Activated naive CD4-positive, alpha-beta T cell treated with anti-CD3 and anti-CD28 coated beads for 36 hours (primary cell): ENCODE measurements at places on chromosomes 2 and 18.

- DNase-seq = no peak
Observed at GRCh38 chr2:105308382-105309146, 21.0 kb downstream of the TGFBRAP1 start.

- DNase-seq = no peak
Observed at GRCh38 chr2:228131833-228132232, 49.7 kb downstream of the SPHKAP start.

GRCh38 chr2:138846216-138846821 lies 66.1 kb upstream of the NXPH2 start:
- DNase-seq = no peak

- DNase-seq = no peak
Observed at GRCh38 chr2:214130114-214130513, 280.7 kb upstream of the VWC2L start.

DNA sequence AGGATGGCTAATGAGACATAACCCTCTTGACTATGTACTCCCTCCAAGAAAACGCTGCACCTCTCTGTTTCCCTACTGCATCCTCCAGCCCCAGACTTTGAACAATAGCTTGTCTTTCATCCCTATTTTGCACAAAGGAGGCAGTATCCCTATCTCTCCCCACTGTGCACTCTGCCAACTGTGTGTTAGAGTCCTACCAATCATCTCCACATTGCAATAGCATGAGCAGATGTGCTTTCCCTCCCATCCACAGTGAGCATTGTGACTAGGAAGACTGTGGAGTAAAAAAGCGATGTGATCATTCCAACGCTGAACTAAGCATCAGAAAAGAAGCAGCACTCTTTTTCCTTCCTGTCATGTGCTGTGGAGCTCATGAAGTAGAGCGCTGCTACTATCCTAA lies 206.3 kb upstream of the GULP1 start:
- no peak for DNase-seq

GRCh38 chr18:59633961-59634485 lies 63.2 kb downstream of the CCBE1 start:
- no peak for DNase-seq

DNA sequence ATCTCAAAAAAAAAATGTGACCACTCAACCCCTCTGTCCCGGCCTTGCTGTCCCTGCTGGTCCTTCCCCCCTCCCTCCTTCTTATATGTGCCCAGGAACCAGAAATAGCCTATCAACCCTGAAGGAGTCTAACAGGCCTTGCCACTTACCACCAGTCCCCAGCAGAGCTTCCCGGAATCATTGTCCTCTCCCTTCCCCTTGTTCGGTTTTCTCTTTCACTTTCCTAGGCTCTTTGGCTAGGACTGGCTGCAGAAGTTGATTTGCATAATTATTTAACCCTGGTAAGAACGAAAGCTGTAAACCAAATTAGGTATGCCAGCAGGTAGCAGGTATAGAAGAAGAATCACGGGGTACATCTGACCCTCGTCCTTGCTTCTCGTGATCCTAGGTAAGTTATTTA lies 72.6 kb upstream of the ZNF532 start:
- no peak for DNase-seq

DNA sequence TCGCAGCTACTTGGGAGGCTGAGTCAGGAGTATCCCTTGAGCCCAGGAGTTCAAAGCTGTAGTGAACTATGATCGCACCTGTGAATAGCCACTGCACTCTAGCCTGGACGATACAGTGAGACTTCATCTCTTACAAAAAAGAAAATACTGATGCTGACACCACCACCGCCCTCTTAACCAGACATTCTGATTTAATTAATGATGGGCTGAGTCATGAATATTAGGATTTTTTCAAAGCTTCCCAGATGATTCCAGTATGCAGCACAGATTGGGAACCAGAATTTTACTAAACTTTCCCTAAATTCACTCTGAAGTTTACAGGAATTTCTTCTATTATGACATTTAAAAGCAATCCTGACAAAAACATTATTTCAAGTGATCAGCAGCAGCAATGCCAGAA lies 130.1 kb downstream of the ERBB4 start:
- no peak for DNase-seq

DNA sequence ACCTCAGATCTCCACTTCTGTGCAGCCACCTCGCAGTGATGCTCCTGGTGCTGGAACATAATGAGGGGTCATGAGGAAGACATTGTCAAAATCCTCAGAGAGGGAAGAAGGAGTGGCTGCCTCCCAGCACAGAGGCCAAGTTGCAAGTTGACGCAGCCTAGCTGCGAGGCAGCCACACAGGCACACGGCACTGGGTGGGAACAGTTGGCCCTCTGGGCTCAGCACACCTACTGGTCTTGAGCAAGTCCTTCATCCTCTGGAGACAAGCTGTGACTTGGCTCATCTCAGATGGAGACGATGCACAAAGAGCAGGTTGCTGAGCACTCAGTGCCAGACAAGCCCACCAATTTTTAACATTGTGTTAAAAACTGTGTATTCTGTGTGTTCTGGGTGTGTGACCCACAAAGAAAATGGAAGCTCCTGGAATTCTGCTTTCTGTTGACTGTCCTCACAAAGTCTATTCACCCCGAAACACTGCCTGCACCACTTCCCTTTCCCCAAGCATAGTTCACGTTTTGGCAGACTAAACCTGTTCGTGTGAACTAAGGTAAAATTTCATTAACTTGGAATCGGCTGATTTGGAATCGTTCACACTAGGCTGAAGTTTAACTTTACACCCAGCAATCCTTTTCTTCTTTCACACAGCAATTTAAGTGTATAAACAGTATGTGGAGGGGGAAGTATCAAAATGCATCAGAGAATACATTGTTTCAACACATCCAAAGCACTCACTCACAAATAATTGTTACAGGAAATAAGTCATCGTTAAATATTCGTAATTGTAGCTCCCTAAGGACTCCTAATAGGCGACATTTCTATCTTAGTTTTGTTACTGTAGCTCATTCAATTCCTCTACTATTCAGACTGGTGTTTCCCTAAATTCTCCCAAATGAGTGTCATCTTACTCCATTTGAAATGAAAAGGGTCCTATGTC lies 266.6 kb upstream of the ID2 start:
- no peak for DNase-seq

GRCh38 chr2:38146275-38146906 lies 70.4 kb upstream of the CYP1B1 start:
- DNase-seq = peak; percentile 7

DNA sequence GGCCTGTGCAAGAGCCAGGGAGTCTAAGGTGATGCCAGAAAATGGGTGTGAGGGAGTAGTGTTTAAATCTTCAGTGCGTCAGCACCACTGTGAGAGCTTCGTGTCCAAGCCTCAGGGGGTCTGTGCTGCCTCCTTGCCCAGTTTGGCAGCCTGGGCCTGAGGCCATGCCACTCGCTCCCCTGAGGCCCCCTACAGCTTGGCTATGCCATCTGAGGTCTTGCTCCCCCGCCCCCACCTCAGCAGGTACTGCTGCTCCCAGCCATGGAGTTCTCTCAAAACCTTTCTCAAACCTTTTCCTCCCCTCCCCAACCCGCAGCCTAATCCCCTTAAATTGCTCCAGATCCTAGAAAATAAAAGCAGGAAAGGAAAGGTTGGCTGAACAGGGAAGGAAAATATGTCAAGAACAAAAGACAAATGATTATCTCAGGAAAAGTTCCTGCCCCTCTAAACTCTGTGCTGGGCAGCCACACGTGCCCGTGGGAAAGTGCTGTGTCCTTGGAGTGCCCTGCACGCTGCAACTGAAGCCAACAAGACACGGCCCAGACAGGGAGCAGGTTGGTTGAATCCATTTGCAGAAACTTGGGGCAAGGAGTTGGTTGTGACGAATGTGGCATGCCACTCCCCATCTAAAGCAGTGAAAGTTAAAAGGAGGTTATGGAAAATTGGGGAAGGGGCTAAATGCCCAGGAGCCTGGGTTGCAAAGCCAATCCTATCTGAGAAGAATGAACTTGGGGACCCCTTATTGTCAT lies 61.2 kb downstream of the ATOH8 start:
- DNase-seq = no peak

DNA sequence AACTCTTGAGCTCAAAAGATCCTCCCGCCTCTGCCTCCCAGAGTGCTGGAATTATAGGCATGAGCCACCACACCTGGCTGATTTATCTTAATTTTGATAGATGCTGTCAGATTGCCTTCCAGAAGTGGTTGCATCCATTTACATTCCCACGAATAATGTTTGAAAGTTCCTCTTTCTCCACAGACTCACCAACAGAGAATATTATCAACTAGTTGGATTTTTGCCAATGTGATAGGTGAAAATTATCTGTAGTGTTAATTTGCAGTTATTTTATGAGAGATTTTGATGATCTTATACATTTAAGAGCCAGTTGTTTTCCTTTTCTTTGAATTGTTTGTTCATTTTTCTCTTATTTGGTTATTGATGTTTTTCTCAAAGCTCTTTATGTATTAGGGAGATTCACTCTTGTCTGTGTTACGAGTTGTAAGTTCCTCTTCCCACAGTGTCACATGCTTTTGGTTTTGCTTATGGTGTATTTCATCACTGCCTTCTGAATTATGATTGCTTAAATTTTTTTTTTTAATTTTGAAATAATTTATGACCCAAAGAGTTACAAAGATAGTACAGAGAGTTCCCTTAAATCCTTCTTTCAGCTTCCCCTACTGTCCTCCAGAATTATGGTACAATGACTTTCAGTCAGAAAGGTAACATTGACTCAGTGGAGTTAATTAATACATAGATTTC lies 20.7 kb upstream of the NT5DC4 start:
- DNase-seq = no peak

GRCh38 chr2:186069676-186070075 lies 331.1 kb downstream of the FSIP2 start:
- no peak for DNase-seq

DNA sequence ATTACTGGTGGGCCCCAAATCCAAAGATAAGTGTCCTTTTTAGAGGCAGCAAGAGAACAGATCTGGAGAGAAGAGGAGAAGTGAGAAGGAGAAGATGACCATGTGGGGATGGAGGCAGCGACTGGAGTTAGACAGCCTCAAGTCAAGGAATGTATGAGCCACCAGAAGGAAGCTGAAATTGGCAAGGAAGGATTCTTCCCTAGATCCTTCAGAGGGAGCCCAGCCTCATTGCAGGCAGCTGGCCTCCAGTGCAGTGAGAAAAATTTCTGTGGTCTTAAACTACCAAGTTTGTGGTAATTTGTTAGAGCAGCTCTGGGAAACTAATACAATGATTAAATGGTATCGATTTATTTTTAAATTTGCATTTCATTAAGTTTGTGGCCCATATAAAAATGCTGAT lies 167.9 kb downstream of the NCKAP5 start:
- no peak for DNase-seq

DNA sequence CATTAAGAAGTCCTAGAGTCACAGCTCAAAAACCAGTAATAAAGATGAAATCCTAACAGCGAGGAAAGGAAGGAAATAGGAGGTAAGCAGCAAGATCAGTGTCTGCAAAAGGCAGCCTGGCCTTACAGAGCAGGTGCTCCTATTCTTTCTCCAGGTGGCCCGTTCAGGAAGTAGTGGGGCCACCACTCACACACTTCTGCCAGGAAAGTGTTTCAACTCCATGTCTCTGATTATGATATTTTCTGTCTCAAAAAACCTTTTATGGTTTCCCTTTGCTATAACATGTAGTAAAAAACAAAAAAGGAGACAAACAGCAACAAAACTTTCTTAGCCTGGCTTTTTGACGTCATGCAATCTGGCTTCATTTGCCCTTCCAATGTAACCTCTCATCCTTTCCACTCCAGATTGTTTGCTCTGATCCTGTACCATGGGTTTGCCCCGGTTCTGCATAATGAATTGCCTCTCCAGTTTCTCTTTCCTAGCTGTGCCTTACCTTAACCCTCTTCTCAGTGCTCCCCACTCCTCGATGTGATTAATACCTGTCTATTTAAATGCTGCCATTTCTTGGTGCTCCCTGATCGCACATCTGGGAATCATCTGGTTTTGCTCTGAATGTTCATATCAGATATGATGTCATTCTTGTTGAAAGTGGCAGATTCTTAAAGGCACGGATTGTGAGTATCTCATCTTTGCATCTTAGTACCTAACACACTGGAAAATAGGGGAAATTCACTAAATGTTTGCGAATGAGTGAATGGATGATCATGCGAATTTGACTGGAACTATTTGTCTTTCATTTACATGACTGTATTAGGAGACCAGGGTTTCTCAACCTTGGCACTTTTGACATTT lies 50.6 kb upstream of the PTPRM start:
- DNase-seq = no peak

- no peak for DNase-seq
Observed at GRCh38 chr2:79860228-79861058, 347.6 kb downstream of the CTNNA2 start.

DNA sequence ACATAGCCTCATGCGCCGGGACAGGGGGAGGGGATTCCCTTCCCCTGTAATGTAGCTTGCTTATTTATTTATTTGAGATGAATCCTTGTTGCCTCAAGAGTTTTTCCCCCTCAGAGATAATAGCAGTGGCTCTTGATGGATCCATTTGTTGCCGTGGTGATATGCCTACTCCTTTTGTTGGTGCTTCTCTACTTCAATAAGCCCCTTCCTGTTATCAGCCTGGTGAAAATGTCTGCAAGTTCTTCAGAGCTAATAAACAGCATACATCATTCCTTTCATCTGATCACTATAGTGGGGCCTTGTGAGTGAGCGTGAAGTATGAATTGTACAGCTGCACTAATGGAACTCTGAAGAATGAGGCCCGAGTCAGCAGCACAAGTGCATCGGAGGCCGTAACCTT lies 19.4 kb downstream of the FZD5 start:
- DNase-seq = no peak

DNA sequence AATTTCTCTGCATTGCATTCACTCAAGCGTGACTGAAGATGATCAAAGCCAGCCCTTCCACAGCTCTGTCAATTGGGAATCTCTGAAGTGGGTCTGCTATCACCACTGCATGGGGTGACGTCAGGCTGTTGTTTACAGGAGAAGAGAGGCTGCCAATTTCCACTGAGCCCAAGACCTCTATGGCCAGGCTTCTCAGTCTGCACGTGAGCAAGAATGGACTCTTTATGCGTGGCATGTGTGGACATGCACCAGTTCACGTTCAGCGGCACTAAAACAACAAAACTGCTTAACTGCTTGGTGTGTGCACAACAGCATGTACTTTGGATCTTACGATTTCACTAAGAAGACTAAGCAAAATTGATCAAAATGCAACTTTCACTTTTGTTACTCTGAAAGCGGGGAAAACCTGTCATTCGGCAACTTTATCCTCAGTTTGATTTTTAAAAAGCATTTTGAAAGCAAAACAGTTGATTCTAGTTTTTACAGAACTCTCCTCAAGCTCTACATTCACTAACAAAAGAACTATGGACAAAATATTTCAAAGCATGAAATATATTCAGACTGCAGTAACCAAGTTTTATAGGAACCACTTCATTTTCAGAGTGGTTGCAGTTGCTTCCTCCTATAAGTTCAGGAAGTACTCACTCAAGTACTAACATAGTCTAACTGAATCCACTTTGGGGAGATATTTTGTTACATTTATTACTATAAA lies 77.0 kb upstream of the SERTAD2 start:
- peak; percentile 49 for DNase-seq

DNA sequence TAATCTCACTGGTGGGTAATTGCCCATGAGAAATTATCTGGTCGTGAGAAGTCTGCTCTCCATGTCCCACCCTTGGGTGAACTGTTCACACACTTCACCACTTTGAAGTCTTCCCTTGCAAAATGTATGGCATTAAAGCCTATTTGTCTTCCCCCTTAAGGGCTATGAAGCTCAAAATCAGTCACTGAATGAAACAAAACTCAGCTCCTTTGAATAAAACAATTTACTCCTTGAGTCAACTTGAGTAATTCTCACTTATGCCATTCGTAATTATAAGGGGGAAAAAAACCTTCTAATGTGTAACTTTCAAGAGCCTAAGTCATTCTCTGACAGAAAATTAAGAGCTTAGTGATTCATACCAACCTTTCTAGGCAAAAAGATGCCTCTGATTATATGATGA lies 48.8 kb upstream of the REL start:
- DNase-seq = no peak

- DNase-seq = no peak
Observed at GRCh38 chr18:45850021-45850420, 24.5 kb downstream of the SIGLEC15 start.
